ENCODE measurements at places on chromosomes 2 and 18. TPM values are rescaled to one million over a fixed set of nuclear protein-coding genes. Genes with fewer than 3 reads are reported as not detected.

MC5R gene
- not detected for total RNA-seq

- DNase-seq = no peak
These were observed 48.0 kb upstream of the ID2 start for GRCh38 chr2:8633735-8634313.

CD28 gene
- total RNA-seq = 94.2 TPM

DNA sequence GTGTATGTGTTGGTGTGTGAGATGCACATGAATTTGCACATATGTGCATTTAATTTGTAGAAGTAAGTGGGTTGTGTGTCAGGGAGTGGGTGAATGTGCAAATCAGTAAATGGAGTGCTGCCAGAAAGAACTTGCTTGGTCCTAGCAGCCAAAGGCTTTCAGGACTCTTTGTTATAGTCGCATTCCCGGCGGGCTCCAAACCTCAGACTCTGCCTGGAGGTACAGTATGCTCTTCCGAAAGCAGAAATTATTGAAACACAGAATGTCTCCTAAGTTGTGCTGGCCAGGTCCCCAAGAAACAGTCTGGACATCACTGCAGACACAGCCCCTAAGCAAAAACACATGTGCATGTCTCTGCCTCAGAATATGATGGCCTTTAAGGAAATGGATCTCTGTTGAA lies 232.4 kb downstream of the INSIG2 start:
- no peak for DNase-seq

GRCh38 chr2:34738691-34739090 lies 1139.6 kb upstream of the FAM98A start:
- no peak for DNase-seq

FLACC1 gene
- 0.76 TPM for total RNA-seq

MAP3K19 gene
- not detected for total RNA-seq

GRCh38 chr2:152740743-152741328 lies 22.4 kb downstream of the ARL6IP6 start:
- no peak for DNase-seq
